ENCODE measurements at places on chromosomes 6 and 20. TPM values are rescaled to one million over a fixed set of nuclear protein-coding genes. Genes with fewer than 3 reads are reported as not detected.

GRCh38 chr6:145508107-145508506, 227.2 kb downstream of the EPM2A start:
- no peak for DNase-seq

GRCh38 chr6:167957626-167958025, 39.8 kb upstream of the KIF25 start:
- no peak for DNase-seq

Gene TAF8
- total RNA-seq = 34.2 TPM

DNA sequence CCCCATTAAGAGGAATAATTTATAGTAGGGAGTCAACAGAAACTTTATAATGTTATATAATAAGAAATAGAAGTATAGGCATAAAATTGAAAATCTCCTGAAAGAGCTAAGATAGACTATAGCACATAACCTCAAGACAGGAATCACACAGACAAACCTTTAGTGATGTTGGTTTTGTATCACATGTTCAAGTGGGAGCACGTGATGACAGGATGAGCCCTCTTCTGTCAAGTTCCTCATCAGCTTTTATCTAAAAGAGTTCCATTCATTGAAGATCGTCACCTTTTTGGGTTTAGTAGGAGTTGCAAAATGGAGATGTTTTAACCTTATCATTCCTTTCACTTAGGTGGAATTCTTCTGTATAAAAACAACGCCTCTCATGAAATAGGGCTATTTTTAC, 127.0 kb downstream of the MCHR2 start:
- no peak for DNase-seq

DNA sequence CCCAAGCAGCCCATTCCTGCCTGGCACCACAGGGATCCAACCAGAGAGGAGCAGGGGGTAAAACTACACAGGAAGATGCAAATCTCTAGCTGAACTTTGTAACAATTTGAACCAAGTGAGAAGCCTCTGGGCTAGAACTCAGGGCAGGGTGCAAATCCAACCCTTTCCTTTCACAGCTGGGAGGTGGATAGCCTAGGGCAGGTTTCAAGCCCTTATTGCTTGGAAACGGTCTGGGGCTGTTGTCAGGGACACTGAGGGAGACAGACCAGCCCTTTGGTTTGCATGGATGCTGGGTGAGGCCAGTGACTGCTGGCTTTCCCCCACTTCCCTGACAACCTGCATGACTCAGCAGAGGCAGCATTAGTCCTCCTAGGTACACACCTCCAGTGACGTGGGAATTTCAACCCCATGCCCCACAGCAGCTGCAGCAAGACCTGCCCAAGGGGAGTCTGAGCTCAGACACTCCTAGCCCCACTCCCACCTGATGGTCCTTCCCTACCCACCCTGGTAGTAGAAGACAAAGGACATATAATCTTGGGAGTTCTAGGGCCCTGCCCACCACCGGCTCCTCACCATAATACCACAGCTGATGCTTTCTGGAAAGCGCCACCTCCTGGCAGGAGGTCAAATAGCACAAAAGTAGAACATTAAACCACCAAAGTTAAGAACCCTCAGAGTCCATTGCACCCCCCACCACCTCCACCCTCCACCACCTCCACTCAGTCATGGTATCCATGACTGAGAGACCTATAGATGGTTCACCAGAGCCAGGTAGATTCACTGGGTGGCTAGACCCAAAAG, 797.7 kb upstream of the MAN1A1 start:
- DNase-seq = no peak

- DNase-seq = no peak
Observed at GRCh38 chr6:142913511-142914047, 31.4 kb downstream of the HIVEP2 start.
